Astrocyte of the hippocampus (primary cell): ENCODE measurements at places on chromosomes 12 and 14.

- DNase-seq = peak; percentile 87
These were observed 9.9 kb downstream of the TBK1 start for GRCh38 chr12:64461634-64462414.

DNA sequence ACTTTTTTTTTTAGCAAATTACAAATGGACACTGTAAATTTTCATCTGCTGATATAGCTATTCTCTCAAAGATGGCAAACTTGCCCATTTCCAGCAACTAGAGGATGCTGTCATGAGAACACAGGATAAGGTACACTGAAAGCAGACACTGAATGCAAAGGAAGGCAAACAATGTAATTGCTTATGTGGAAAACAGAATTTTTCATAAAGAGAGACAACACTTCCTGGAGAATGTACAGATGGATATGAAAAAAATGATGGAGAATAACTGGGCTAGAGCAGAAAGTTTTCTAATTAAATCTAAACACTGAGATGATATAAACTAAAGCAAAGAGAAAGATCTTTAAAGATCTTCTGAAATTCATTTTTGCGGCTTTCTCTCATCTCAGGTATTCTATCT lies 581 bp downstream of the CD69 start:
- DNase-seq = no peak

GRCh38 chr12:449203-449602 lies 10.5 kb upstream of the B4GALNT3 start:
- no peak for DNase-seq

DNA sequence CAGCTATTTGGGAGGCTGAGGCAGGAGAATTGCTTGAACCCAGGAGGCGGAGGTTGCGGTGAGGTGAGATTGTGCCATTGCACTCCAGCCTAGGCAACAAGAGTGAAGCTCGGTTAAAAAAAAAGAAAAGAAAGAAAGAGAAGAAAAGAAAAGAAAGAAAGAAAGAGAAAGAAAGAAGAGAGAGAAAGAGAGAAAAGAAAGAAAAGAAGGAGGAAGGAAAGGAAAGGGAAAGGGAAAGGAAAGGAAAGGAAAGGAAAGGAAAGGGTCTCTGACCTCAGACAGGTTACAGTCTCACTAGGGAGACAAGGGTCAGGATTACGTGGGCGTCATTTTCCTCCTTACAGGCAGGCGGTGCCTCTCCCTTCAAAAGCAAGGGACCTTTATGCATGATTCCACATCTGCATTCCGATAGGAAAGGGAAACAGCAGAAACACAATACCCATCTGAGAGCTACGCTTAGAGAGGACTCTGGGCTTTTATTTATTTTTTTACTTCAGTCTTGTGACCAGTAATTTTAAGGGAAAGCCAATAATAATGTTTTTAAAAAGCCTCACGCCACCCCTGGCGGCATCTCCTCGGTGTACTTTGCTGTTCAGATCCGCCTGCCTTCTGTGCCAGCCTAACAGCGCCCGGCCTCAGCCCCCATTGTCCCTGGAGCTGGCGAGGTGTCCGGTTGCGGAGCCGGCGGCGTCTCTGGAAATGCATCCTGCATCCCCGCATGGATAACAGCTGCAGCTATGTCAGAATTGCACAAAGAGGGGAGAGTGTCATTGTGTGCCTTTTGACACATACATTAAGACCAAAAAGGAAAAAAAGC lies 945 bp upstream of the HIP1R start:
- DNase-seq = peak; percentile 75

DNA sequence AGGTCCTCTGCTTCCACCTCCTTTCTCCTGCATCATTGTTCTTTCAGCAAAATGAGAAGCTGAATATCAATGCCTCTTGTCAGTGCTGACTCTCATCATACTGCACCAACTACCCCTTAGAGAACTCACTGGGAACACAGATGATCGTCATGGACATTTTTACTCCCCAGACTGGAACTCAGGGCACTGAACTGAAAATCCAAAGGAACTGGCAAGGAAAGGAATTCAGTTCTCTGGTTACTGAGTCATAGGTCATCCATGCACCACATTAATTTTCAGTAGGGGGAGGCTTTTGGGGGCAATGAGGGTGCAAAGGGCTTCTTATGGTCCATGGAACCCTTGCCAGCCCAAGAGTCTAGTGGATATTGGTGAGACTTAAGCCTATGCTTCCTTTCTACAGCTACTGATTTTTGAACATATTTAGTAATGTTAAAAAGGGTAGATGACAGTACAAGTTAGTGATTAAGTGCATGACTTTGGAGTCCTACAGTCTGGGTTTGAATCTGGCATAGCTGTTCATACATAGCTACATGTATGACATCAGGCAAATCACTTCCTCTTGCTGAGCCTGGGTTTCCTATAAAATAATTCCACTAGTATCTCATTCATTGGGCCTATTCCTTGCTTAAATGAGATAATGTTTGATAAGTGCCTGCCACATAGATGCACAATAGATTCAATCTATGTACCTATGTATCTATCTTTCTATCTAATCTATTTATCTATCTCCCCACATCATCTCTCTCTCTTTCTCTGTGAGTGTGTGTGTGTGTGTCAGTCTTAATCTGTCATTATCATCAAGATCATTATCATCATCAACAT lies 29.2 kb downstream of the BBS10 start:
- no peak for DNase-seq

DNA sequence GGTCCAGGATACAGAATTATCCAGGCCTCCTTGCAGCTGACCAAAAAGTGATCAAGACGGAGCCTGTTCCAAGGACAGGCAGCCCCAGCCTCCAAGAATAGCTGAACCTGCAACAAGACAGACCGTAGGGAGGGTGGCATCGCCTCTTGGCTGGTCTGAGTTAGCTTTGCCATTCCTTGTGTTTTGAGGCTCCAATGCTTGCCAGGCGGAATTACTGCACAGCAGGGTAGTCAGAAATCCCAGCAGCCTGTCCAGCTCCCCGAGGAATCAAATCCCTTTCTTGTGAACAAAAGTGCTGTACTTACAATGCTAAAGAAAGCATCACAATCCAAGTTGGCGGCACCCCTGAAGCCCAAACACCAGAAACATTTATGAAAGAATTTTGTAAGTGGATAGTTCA lies 246.9 kb downstream of the TMEM132C start:
- no peak for DNase-seq

GRCh38 chr14:26191123-26191522 lies 406.7 kb downstream of the NOVA1 start:
- DNase-seq = no peak

GRCh38 chr12:81147292-81147919 lies 69.5 kb downstream of the ACSS3 start:
- DNase-seq = no peak

DNA sequence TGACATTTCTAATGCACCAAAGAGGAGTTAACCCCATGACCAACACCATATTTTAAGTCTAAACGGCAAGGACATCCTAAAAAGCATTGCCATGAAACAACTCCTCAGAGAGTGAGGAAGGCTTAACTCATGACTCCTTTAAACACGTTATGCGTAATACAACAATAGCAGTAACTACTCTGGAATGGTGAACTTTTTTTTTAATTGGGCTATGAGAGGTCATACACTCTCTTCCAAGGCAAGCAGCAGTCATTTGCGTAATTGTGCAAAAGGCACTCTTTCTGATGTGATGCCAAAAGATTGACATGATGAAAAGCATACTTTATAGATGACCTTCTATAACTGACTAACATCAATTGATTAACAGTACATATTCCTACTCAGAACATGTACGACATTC lies 39.4 kb downstream of the RHOJ start:
- no peak for DNase-seq

- DNase-seq = no peak
These were observed 7.0 kb upstream of the PUS1 start for GRCh38 chr12:131921866-131922769.

GRCh38 chr12:7293670-7294069 lies 10.2 kb upstream of the ACSM4 start:
- DNase-seq = no peak

- no peak for DNase-seq
These were observed 87.5 kb downstream of the PLXNC1 start for GRCh38 chr12:94235848-94236247.

- no peak for DNase-seq
These were observed 11.7 kb upstream of the RNASE10 start for GRCh38 chr14:20493634-20494033.

DNA sequence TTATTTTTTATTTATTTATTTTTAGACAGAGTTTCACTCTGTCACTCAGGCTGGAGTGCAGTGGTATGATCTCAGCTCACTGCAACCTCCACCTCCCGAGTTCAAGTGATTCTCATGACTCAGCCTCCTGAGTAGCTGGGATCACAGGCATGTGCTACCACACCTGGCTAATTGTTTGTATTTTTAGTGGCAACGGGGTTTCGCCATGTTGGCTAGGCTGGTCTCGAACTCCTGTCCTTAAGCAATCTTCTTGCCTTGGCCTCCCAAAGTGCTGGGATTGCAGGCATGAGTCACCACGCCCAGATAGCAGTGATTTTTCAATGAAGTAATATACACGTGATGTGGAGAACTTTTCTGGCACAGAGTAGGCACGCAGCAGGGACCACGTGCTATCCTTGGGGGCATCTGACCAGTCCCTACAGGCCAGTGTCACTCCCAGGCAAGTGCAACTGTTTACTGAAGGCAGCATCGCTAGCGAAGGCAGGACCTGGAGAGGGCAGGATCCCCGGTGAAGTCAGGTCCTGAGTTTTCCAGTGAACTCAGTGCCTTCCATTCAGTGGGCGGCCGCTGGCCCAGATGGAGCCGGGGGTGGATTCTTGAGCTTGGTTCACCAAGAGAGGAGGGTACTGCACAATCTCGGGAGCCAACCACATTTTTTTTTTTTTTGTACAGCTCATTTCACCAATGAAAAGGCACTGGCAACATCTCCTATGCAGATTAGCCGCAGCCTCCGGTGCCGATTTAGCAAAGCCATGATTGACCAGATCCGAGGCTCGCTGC lies 11.1 kb upstream of the CLMN start:
- peak; percentile 8 for DNase-seq

GRCh38 chr12:45483571-45483970 lies 245.9 kb upstream of the ARID2 start:
- DNase-seq = peak; percentile 28

GRCh38 chr12:24724814-24725213 lies 224.1 kb downstream of the BCAT1 start:
- DNase-seq = no peak

GRCh38 chr14:105528586-105529318 lies 2.4 kb downstream of the TMEM121 start:
- no peak for DNase-seq

GRCh38 chr12:32983332-32983731 lies 86.8 kb upstream of the PKP2 start:
- no peak for DNase-seq

DNA sequence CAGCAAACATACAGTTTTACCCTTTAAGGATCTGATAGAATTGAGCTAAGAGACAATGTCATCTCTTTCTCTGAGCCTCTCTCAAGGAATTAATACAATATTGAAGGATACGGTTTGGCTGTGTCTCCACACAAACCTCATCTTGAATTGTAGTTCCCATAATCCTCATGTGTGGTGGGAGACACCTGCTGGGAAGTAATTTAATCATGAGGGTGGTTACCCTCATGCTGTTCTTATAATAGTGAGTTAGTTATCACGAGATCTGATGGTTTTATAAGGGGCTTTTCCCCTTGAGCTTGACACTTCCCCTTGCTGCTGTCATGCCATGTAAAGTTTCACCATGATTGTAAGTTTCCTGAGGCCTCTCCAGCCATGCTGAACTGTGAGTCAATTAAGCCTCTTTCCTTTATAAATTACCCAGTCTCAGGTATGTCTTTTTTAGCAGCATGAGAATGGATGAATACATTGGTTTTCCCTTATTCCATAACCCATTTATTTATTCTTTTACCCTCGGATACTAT lies 47.6 kb downstream of the TMEM30B start:
- no peak for DNase-seq

DNA sequence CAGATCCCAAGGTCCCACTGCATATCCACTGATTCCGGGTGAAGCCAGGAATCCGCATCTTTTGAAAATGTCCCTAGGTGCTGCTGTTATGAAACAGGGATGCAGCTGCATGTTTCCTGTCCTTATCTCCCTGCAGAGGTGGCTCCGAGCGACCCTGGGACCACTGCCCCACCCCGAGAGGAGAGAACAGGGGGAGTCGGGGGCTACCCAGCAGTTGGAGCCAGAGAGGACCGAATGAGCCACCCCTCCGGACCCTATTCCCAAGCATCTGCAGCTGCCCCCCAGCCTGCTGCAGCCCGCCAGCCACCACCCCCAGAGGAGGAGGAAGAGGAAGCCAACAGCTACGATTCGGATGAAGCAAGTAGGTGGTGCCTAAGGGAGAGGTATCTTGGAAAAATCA lies 30.3 kb upstream of the OAS1 start:
- no peak for DNase-seq

- no peak for DNase-seq
These were observed 276.2 kb upstream of the ATP2B1 start for GRCh38 chr12:89984846-89985245.

DNA sequence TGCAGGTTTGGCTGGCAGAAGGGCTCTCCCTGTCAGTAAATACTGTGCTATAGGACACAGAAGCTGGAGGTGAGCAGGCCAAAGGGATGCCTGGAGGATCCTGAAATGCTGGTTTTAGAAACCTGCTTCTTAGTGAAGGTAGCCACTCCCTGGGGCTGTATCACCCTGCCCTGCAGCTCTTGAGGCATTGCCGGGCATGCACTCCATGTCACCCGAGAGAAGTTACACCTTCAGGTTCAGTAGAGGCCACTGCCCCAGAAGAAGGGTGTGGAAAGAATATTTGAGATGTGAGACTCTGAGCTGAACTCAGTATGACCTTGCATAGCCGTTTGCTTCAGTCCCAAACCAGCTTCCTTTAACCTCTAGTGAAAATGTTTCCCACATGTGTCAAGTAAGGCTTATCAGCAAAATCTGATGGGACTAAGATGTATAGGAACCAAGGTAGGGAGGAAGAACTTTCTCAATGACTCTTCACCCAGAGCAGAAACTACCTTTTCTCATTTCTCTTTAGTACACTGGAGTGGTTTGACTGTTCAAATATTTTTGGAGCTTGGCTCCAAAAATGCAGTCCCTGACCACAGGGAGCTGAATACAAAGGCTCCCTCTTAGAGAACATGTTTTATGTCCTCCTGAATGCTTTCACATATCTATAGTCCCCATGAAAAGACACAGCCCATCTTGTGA lies 164.5 kb upstream of the DYRK2 start:
- DNase-seq = peak; percentile 29

DNA sequence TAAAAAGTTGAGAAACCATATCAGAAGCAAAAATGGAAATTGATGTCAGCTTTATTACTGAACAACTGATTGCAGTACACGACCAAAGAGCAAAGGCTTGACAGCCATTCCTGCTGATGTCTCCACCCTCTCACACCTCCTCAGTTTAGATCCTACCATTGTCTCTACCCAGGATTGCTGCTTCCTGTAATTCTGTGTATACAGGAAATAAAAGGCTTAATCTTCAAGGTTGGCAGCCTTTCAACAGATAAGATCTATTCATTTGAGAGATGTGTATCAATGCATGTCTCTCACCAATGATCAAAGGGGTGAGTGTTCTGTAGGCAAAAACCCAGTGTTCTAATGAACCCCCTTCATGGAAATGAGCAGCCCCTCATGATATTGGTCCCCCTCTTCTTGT lies 27.0 kb downstream of the SLCO1C1 start:
- no peak for DNase-seq

- peak; percentile 45 for DNase-seq
These were observed 467 bp upstream of the JAG2 start for GRCh38 chr14:105168979-105169507.
